ENCODE measurements at places on chromosomes 3 and 15.

DNA sequence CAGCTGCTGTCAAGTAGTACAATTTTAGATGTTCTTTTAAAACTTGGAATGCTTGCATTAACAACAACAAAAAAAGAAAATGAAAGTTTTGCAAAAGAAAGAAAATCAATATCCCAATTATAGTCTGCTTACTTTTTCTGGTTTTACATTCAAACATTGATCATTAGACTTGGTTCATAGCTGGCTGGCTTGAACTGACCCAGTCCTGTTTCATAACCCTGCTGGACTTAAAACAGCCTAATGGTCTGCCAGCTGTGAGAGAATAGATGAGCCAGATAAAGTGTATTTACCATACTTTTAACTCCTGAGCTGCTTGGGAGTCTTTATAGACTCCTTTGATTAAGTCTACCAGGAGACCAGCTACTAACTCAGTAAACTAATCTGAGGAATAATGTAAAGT is 59.2 kb downstream of the PIAS1 start:
- no peak for DNase-seq

- no peak for DNase-seq
Measured at GRCh38 chr15:24955531-24955921, 739 bp downstream of the SNRPN start.

- DNase-seq, result no peak
Measured at GRCh38 chr15:27238209-27238608, 267.2 kb downstream of the GABRG3 start.

- no peak for DNase-seq
Measured at GRCh38 chr15:70236341-70237086, 138.8 kb upstream of the TLE3 start.

- DNase-seq, result no peak
Measured at GRCh38 chr15:78396976-78397375, 41.0 kb upstream of the IREB2 start.

DNA sequence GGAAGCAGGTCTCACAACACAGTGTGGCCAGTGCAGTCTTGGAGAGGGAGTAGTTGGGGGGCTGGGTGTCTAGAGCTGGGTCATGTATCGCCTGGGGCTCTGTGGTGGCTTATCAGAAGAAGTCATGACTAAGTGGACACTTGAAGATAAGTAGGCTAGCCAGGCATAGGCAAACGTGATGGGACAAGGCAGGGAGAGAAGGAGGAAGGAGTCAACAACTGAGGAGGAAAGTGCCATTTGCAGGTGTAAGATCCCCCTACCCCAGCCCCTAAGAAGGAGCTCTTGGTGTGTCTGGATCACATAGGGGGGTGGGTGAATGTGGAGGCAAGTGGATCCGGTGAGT is 352.3 kb downstream of the LRTM1 start:
- DNase-seq, result no peak

- no peak for DNase-seq
Measured at GRCh38 chr3:138455801-138456716, 21.6 kb downstream of the ESYT3 start.

DNA sequence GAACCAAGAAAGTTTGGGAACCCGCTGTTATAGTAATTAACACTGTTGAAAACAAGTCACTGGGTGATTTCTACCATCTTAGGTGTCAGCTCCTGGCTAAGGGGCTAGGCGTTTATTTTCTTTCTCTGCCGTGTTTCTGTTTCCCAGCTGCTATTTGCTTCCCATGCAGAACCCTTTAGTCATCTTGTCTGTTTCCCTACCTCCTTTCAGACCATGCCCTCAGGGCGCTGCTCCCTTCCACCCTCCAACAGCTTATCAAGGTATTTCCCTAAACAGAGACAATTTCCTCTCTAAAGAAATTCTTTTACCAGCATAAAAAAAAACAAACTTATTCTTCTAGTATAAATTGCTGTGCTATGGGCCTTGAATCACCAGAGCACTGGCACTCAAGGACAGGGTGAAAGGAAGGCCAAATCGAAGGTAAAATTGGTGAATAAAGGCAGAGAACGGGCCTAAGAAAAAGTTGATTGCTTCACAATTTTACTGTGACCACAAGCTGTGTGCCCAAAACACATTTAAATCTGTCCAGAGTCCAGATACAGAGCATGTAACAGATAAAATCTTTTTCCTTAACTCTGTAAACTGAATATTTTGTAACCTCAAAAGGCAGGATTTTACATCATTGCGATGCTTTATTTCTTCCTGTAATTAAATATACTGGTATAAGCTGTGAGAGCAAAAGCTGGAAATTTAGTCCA is 319.2 kb downstream of the ZNF621 start:
- DNase-seq, result no peak

- no peak for DNase-seq
Measured at GRCh38 chr15:52493968-52494367, 34.7 kb downstream of the MYO5A start.

DNA sequence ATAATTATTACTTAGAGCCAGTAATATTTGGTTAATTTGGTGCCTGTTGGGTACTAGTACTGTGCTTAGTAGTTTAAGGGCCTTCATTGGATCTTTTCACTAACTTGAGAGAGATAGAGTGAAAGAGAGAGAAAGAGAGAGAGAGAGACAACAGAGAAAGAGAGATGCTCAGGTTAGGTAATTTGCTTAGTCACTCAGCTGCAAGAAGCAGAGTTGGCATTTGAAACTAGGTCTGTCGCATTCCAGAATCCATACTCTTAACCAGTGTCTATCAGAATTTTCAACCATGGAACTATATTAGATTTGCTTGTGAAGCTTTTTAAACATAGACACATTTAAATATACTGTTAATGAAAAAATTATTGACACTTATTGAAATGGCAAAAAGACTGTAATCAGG is 31.1 kb upstream of the NUDT16 start:
- DNase-seq, result no peak

- DNase-seq, result no peak
Measured at GRCh38 chr3:23785882-23786281, 19.9 kb upstream of the UBE2E1 start.

GRCh38 chr15:35290301-35290721 is 205.2 kb upstream of the NANOGP8 start:
- no peak for DNase-seq

- DNase-seq, result no peak
Measured at GRCh38 chr3:52769786-52770455, 819 bp downstream of the NEK4 start.

- DNase-seq, result no peak
Measured at GRCh38 chr15:23095796-23096195, 40.8 kb downstream of the GOLGA6L1 start.
